ENCODE measurements at places on chromosomes 3 and 15.

DNA sequence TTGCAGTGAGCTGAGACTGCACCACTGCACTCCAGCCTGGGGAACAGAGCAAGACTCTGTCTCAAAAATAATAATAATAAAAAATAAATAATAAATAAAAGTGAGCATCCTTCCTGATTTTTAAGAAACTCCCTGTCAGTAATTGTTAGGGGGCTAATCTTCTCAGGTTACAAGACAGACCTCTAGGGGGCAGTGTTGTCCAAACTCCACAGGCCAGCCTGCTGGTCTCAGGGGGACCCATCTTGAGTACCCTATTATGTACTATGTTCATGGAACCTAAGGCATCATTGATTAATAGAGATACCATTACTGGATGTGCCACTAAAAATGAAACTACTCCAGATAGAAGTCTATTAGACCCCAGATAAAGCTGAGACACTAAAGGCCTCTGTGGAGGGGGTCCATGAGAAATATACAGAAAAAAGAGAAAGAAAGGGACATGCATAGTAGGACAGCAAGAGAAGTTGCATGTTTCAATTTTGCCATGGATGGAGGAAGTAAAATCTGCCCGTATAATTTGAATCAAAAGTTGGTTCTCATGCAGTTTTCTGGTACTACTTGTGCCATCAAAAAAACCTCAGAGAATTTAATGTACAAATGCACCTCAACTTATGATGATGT is 85.5 kb upstream of the CDV3 start:
- peak; percentile 72 for DNase-seq

DNA sequence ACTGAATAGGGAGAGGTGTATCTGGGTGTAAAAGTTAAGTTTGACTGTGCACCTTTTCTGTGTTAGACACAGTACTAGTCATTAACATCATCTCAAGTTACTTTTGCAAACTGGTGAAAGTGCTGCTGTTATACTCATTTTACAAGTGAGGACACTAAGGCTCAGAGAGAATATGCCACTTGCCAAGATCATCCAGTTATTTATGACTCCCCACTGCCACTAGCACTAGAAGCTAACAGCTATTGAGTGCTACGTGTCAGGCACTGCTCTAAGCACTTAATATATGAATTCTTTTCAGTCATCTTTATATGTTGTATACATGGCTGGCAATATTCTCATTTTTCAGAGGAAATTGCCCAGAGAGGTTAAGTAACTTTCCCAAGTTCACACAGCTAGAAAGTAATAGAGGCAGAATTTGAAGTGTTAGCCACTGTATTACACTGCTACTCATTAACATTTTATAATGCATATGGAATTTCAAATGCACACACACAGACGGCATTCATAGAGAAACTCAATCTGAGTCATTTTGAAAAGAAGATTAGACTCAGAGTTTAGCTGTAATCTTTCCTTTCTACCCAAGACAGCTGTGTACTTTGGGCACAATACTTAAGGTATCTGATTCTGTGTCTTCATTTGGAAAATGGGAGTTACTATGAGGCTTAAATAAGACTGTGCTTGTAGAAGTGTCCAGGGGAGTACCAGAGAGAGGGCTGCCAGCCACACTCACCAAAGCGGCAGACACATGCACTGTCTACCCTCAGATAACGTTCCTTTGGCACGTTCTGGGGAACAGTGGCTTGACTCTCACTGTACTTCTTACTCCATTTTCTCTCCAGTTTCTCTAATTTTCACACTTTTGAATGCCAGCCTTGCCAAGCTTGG is 1.3 kb upstream of the MASP1 start:
- no peak for DNase-seq

- DNase-seq = no peak
Measured at GRCh38 chr3:8764528-8764927, 4.9 kb downstream of the OXTR start.

- DNase-seq = no peak
Measured at GRCh38 chr3:73225991-73226390, 164.5 kb downstream of the EBLN2 start.

- peak; percentile 90 for DNase-seq
Measured at GRCh38 chr3:14806641-14807263, 12.0 kb upstream of the FGD5 start.

DNA sequence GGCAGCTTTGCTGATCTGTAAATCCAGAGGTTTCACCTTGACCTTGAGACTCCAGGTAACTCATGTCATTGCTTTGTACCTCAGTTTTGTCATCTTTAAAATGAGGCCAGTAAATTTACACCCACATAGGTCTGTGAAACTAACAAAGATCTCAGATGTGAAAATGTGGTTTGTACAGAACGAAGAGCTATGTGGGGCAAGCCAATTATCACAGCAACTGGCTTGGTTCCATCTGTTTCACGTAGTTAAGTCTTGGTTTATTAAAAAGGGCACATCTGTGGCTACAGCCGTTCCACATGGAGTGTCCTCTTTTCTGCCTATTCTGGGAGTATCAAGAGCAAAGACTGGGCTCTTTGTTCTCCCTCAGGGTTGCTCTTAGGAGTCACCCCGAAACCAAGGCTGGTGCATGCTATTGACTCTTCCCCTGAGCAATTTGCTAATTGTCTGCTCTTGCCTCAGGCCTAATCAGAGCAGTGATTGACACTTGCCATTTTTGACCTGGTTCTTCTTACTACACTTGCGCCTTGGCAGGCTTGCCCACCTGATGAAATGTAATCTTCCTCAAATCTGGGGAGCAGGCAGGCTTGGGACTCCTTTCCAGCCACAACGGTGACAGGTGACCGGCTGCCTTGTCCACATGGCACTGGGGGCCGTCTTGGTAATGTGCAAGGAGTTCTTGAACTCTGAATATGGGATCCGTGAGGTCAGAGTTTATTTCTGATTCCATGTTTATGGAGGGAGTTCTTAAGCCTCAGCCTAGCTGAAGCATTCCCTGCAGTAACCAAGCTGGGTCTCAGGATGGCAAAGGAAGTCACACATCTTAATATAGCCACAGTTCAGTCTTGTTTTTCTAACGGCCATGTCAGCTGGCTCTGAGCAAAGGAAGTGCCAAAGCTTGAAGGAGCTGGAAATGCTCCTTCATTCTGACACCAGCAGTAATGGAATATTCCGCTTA is 40.1 kb downstream of the EAF1 start:
- DNase-seq = no peak

DNA sequence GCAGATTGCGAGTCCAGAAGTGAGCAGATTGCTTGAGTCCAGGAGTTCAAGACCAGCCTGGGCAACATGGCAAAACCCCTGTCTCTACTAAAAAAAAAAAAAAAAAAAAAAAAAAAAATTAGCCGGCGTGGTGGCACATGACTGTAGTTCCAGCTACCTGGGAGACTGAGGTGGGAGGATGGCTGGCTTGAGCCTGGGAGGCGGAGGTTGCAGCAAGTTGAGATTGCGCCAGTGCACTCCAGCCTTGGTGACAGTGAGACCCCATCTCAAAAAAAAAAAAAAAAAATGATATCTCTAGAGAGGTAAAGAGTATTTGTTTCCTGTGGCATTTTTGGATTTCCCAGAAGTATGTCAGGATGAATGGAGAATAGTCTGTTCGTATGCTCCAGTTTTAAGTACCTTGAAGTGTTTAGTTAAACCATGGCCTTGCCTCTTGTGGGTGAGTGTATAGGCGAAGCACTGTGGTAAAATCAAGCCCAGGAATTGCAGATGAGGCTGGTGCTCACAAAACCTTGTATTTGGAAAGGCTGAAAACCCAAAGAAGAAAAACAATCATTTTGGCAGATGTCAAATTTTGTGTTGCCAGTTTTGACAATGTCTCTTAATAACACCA is 5.9 kb downstream of the CACNA1D start:
- DNase-seq = no peak

DNA sequence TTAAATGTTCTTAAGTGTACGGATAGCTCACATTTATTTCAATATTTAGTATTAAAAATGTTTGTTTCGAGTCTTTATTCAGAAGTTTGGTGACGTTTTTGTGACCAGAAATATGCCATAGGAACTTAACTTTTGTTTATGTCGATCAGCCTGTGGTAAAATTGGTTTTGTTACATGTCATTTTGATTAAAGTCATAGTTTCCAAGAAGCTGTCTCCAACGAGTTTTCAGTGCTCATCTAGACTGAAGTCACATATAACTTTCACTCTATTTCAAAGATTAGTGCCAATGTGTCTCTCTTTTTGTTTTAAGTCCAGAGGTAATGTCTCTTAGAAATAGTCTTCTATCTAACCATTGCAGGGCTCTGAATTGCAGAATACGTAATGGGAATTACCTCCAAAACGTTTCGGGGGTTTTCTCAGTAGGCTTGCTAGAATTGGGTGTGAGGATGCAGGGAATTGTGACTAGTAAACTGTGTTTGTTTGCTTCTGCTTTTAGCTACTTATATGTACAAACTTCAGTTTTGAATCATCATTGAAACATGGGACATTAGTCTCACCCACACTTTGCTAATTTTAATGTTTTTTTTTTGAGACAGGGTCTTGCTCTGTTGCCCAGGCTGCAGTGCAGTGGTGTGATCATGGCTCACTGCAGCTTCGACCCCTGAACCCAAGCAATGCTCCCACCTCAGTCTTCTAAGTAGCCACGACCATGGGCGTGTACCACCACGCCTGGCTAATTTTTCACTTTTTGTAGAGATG is 3.0 kb downstream of the BUB1B start:
- no peak for DNase-seq

GRCh38 chr3:133167340-133168024 is 129.3 kb downstream of the TMEM108 start:
- DNase-seq = no peak

- no peak for DNase-seq
Measured at GRCh38 chr3:178131801-178132200, 404.4 kb upstream of the KCNMB2 start.

Data from suppressor macrophage treated with lipopolysaccharide for 4 hours (primary cell).